ENCODE measurements at places on chromosomes 7 and 10.

DNA sequence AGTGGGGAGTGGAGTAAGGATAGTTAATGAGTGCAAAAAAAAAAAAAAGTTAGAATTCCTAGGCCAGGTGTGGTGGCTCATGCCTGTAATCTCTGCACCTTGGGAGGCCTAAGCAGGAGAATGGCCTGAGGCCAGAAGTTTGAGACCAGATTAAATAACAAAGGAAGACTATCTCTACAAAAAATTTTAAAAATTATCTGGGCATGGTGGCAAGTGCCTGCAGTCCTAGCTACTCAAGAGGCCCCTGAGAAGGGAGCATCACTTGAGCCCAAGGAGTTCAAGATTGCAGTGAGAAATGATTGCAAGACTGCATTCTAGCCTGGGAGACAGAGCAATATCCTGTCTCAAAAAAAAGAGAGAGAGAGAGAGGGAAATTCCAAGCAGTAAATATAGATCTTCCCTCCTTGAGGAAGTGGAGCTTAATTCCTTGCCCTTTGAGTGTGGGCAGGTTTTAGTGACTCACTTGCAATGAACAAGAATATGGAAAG is 19.5 kb upstream of the CSTF2T start:
- DNase-seq, result no peak

GRCh38 chr10:126930883-126931503 is 25.8 kb downstream of the DOCK1 start:
- no peak for DNase-seq

- no peak for DNase-seq
Measured at GRCh38 chr7:36349626-36350025, 40.0 kb upstream of the ANLN start.

DNA sequence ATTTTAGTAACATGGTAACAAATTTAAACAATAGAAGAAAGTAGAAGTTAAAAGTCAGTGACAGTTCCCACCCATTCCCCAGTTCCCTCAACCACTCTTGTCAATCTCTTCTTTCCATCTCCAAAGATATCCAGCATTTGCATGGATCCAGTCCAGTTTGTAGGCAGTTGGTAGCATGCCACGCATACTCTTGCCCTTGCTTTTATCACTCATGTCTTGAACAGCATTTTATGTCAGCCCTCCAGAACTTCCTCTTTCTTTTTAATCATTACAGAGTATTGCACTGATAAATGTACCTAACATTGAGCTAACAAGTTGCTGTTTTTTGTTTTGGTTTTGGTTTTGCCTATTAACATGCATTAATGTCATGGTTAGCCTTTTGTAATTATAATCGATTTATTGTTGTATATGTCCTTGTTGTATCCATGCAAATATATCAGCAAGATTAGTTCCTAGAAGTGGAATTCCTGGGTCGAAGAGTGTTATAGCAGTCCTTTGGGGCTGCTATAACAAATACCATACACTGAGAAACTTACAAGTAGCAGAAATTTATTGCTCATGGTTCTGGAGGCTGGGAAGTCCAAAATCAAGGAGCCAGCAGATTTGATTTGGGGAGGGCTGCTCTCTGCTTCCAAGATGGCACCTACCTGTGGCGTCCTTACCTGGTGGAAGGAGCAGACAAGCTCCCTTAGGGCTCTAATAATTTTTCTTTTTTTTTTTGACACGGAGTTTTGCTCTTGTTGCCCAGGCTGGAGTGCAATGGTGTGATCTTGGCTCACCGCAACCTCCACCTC is 25.7 kb downstream of the CHST3 start:
- no peak for DNase-seq

DNA sequence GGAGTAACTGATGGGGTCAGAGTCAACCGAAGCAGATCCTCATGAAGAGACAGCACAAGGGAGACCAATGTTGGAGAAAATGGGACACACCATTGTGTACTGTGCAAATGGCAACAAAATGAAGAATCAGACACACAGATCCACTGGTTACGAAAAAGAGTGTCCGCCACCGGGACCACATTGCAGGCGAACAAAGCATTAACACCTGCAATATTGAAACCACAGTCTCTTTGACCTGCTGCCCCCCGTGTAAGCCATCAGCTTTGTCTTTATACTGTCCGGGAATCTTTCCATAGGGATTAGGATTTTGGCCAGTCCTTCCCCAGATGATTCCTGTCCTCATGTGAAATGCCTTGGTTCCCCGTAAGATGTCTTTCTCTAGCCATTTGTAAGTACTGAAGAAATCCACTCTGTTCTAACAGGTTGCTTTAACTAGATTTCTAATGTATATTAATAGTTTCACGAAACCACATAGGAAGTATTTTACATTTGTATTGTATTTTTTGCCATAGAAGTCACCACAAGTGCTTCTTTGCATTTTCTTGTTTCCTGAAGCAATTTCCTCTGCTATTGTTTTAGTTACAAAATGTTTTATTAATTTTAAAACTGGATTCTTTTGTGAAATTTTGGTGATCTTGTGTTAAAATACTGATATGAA is 140.8 kb upstream of the NFE2L3 start:
- DNase-seq, result no peak

- DNase-seq, result no peak
Measured at GRCh38 chr7:142813226-142813625, 41.6 kb upstream of the EPHB6 start.

GRCh38 chr7:23913016-23913415 is 203.0 kb downstream of the STK31 start:
- DNase-seq, result no peak

- DNase-seq, result no peak
Measured at GRCh38 chr10:73975388-73975787, 22.5 kb upstream of the VCL start.

Data from stomach (tissue), 19 donors.